ENCODE measurements at places on chromosomes 3 and 15.

DNA sequence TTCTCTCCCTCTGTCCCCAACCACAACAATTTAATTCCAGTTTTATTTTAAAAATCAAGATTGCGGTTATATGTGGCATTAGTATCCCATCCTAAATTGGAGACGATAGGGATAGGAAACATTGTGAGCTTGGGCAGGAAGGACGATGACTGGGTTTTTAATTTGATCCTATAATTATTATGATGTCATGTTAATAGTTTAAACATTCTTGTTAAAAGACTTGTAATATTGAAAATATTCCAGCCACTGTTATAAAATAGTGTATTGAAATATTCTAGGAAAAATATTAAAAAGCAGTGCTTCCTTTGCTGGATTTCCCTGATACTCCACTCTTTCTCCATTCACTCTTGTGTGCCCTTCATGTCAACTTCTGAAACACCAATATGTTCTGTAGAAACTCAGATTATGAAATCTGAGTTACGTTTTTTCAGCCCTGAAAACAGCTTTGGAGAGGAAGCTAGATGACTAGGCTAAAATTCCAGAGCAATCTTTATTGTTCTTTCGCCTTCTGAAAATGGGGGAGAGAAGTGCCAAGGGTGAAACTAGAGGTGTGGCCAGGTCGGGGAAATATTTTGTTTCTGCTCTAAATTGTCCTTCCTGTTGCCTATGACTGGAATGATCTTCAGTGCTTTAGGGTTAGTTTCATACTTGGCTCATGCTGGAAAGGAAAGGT is 46.1 kb upstream of the MAP3K13 start:
- DNase-seq = no peak

- DNase-seq = no peak
Measured at GRCh38 chr3:18712713-18713576, 287.8 kb upstream of the SATB1 start.

DNA sequence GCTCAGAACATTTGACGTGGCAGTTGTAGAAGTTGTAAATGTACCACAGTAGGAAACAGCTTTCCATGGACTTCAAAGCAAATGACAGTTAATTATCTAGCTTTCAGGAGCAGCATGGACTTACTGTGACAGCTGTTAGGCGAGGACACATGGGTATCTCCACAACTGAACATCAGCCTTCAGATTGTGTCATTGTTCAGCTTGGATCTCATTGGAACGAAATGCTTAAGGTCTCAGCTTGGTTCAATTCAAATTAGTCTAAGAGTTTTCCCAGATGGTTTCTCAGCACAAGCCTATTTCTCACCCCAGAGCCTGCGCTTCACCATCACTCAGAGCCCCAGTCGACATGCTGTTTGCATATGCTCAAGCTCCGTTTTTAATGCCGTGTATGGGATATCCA is 21.1 kb upstream of the GYG1 start:
- no peak for DNase-seq

DNA sequence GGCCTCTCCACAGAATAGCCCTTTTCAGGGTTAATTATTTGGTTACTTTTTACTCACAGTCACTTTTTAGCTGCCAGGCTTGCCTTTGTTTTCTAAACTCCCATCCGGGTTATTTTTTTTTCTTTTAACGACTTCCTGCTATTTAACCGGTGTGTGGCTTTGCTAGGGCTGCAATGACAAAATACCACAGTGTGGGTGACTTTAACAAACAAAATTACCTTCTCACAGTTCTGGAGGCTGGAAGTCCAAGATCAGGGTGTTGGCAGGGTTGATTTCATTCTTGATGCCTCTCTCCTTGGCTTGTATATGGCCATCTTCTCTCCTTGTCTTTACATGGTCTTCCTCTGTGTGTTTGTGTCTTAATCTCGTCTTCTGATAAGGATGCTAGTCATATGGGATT is 91.5 kb downstream of the IL1RAP start:
- DNase-seq = no peak

DNA sequence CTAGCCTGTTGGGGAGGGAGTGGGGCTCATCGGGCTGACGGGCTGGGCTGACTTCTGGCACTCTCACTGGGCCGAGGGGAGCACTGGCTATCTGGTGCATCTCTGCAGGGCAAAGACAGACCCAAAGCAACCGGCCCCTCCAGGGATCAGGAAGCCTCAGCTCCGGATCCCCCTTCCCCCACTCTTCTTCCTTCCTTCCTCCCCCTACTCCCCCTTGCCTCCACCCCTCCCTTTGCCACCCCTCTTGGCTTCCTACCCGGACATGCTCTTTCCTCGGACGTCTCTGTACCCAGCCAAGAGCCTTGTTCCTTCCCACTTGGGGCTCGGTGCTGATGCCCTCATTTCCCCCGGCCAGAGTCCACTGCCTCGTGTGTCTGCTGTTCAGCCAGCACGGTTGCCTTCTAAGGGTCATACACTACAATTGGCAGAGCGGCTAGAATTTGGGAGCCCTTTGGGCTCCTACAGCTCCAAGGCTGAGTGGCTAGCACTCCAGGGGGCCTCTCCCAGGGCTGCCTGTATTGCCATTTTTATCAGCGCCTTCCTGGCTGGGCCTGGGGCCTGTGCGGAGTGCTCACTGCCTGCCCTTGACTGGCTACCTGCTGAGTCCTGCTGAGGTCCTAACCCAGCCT is 10.9 kb downstream of the SEMA3F start:
- DNase-seq = no peak

DNA sequence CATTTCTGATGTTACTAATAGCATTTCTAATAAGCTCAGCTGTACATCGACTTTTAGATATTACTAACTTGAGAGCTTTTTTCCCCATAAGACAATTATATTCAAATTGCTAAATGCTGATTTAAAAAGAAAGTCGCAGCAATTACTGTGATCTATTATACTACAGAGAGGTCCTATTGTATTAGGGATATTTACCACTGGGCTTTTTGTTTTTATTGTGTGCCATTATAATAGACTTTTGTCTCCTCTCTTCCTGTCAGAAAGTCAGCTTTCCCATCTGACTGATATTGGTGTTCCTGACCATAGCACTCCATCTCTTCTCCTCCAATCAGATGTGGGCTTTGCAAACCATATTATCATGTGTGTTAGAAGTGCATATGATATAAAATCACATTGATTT is 27.2 kb upstream of the RYR3 start:
- DNase-seq = no peak
